ENCODE measurements at places on chromosomes 1 and 21.

GRCh38 chr1:243354511-243355153 is 98.8 kb downstream of the SDCCAG8 start:
- no peak for DNase-seq

DNA sequence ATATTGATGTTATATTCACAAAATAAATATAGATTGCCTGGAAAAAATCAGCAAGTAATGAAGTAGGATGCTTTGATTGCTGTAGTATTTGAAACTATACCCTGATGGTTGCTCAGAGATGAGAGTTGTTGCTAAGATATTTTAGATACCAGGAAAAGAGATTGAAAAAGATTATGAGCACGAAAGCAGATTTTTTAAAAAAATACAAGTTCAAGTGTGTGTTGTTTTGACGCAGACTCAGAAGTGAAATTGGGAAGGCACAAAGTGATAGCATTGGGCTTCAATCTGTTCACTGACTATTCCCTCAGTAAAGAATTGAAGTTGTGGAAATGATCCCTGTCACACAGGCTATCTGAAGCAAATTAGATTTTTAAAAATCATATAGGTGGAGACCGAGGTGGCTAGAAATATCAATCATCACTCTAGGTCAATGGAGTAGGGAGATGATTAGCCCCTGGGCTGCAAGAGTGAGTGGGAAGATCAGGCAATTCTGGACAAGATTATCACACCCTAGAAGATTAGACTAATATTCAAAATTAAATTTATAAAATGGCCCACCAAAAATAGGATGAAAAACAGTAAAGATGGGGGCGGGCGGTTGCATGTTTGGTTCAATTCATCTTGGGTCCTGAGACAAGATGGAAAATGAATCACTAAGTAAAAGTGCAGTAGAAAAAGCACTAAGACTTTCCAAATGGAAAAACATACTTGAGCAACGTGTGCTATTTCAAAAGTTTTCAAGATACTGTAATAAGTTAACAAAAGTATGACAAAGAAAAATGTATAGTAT is 41.5 kb upstream of the LRRC8D start:
- DNase-seq = no peak

DNA sequence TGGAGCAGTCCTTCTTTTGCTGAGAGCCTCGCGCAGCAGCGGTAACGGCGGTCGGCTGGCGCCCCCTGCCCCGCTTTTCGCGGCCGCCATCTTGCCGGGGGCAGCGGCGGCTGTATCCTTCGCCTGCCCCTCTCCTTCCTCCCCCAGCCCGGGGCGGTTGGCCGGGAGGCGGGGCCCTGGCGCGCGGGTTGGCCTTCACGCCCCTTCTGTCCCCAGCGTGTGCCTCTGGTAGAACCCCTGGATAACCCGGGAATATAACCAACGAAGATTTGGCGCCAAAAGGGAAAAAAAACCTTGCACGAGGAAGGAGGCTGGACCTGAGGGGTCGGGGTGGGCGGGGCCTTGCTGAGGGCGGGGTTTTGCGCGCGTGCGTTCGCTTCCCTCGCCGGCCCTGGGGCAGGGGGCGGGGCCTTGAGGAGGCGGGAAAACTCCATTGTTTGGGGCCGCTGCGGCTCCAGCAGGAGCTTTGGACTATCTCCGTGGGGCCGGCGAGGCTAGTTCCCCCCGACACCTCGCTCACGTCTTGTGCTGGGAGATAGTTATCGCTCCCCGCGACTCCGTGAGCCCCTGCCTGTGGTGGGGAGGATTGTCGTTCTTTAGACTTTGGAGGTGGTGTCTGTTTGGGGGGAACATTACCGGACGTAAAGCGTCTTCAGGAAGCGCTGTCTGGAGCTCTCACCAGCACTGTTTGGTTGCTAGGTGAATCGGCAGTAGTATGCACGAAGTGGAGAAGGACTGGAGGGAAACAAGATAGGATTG is 689 bp downstream of the NASP start:
- peak; percentile 99 for DNase-seq

GRCh38 chr1:152517237-152517811 is 3.0 kb downstream of the CRCT1 start:
- no peak for DNase-seq

GRCh38 chr1:157968946-157969345 is 24.5 kb upstream of the KIRREL1 start:
- DNase-seq = no peak

DNA sequence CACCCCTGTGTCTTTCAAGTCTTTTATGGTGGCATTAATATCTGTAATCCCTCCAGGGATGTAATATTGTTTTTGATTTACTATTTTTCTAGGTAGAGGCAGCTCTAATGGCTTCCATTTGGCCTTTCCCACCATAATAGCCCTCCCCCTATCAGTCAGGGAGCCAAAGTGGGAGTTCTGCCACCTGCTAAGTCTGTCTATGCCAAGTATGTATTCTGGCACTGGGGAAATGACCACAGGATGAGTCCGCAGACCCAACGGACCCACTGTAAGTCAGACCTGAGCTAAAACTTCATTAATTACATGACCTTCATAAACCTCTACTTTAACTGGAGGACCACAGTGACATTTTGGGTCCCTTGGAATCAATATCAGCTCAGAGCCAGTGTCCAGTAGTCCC is 77.1 kb downstream of the GBP6 start:
- no peak for DNase-seq

DNA sequence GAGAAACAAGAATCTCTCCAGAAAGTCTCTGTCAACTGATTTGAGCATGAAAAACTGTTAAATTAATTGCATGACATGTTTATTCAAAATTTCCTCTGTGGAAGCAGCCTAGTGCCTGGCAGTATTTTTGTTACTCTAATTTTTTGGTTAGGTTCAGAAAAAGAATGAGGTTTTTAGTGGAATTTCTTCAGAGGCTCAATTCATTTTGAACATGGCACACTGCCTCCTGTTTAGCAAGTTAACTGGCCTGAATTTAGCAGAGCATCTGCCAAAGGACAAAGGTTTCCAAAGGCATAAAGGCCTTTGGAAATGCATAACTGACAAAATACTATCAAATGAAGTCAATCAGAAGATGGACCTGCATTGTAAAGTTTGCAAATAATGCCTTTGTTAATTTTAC is 1326.5 kb downstream of the PLA2G4A start:
- no peak for DNase-seq

DNA sequence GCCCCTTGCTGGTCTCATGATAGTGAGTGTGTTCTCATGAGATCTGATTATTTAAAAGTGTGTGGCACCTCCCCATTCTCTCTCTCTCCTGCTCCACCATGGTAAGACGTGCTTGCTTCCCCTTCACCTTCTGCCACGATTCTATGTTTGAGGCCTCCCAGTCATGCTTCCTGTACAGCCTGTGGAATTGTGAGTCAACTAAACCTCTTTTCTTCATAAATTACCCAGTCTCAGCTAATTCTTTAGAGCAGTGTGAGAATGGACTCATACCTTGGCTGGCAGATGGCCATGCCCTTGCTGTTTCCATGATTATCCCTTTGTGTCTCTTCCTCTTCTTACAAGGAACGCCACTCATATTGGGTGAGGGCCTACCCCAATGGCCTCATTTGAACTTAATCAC is 40.3 kb downstream of the PSMG1 start:
- no peak for DNase-seq

DNA sequence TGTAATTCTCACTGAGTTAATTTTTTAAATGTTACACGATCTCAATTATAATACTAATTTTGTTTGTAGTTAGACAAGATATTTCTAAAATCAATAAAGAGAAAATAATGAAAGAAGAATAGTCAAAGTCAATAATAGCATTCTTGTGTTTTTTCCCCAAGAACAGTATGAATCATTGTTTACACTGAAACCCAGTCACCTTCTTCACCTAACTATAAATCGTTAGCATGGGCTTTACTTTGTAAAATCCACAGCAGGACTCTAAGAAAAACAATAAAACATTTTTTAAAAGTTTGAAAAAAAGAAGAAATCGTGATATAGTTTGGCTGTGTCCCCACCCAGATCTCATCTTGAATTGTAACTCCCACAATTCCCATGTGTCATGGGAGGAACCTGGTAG is 234.6 kb upstream of the LYPLAL1 start:
- DNase-seq = no peak

DNA sequence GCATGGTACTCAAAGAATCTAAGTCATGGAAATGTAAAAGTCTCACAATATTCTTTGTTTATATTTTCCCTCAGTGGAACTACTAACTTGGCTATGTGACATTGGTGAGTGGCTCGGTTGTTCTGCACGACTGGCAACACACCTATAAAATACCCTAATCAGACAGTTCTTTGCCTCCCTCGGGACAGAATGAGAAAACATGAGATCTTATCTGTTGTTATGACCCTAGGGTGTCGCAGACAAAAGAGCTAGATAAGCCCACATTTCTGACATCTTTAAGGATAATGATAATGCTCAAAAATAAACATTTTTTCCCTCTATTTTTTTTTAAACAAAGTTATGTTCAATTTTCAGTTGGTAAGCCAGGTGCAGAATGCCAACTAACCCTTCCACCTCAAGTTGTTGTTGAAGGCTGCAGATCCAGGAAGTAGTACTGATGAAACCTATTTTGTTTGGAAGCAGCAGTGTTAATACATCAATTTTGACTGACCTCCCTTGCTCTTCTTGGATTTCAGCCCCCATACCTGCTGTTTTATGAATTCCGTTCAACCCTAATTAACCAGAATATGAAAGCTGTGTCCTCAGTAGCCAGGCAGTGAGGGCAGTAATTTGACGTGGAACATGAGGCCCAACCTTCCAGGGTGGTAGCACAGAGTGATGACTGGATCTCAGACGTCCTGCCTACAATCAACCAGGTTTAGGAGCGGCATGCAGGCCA is 108.7 kb upstream of the DUSP10 start:
- DNase-seq = no peak

DNA sequence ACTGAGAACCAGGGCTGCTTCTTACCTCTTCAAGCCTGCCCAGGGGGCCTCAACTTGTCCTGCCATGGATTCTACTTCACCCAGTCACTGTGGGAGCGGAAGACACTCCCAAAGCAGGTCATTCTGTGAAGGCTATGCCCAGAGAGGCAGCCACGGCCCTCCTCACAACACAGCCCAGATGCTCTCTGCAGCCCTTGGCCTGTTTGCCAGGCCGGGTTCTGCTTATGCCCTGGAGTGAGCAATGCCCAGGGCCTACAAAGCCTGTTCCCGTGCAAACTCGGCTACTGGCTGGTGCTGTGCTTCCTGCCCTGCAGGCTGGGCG is 33.8 kb upstream of the SLC30A1 start:
- DNase-seq = no peak

- peak; percentile 40 for DNase-seq
Observed at GRCh38 chr1:183685112-183685713, 32.1 kb upstream of the APOBEC4 start.

GRCh38 chr21:31326522-31327242 is 17.4 kb downstream of the TIAM1 start:
- no peak for DNase-seq

DNA sequence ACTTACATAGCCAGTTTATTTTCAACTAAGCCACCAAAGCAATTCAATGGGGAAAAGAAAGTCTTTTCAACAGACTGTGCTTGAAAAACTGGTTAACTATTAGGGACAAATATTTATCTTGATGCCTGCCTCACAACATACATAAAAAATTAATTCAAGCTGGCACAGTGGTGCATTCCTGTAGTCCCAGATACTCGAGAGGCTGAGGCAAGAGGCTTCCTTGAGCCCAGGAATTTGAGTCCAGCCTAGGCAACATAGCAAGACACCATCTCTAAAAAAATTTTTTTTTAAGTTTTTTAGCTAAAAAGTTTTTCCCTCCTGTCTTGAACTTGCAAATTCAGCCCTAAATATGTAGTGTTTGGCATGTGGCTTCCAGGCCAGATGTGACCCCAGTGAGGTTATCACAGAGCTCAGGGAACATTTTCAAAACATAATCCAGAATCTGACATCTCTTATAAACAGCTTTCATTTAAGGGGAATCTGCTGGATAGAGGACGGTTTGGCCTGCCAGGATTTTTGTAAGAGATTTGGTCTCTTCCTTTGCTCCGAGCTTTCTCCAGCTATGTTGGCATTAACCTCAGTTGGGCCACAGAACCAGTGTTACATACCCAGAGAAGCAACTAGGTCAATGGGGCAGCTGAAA is 46.4 kb downstream of the COL6A1 start:
- no peak for DNase-seq

GRCh38 chr21:34705011-34705410 is 36.2 kb downstream of the CLIC6 start:
- DNase-seq = no peak

Measured in NCI-H2029 (cell line).